ENCODE measurements at places on chromosomes 12 and 14.

DNA sequence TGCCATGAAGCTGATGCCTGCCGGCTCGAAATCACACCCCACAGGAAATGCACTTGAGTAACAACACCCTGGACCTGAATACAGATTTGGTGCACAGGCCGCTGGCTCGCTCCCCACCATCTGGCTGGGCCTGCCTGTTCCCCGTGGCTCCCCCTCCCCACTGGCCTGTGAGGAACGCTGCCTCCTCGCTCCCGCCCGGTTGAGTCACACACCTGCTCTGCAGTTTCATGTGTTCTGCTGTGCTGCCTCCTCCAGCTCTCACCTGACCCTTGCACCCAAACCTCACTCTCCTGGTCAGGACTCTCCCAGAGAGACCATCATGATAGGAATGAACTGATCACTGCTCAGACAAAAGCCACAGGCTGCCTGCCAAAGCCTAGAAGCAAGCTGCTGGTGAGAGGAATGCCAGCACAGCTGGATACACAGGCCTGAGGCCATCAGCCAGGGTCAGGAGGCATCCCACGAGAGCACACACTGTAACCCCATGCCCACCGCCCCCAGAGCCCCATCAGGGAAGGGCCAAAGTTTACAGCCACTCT, 3.8 kb upstream of the SIVA1 start:
- peak; percentile 89 for DNase-seq

DNA sequence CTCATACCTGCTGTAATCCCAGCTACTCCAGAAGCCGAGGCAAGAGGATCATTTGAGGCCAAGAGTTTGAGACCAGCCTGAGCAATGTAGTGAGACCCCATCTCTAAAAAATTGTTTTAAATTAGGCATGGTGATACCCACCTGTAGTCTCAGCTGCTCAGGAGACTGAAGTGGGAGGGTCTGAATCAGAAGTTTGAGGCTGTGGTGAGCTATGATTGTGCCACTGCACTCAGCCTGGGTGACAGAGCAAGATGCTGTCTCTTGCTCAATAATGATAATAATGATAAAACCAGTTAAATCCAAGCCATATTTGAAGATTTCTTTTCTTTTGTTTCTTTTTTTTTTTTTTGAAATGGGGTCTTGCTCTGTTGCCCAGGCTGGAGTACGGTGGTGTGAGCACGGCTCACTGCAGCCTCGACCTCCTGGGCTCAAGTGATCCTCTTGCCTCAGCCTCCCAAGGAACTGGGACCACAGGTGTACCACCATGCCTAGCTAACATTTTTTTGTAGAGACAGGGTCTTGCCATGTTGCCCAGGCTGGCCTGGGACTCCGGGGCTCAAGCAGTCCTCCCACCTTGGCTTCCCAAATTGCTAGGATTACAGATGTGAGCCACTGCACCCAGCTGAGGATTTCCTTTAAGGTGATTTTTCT, 12.8 kb downstream of the PSMA6 start:
- DNase-seq, result no peak

- DNase-seq, result no peak
Observed at GRCh38 chr14:34179727-34180126, 228.9 kb upstream of the EGLN3 start.

DNA sequence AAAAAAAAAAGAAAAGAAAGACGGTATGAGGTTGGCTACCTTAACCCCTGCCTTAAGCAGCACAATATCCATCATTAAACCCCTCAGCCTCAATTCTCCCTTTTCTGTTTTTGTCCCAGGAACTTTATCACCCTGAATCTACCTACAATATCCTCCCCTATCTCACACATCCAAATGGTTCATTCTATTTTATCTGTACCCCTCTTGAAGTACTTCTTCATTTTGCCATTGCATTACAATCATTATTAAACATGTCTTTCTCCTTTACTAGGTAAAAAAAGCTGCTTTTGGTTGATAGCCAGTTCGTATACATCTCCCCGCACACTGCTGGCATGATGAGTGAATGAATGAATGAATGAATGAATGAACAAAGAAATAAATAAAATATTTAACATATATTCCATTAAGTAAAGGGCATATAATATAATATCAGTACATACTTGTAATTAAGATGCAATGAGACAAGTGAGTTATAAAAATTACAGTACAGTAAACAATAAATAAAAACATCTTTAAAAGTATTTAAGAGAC, 364 bp upstream of the GPR65 start:
- no peak for DNase-seq

DNA sequence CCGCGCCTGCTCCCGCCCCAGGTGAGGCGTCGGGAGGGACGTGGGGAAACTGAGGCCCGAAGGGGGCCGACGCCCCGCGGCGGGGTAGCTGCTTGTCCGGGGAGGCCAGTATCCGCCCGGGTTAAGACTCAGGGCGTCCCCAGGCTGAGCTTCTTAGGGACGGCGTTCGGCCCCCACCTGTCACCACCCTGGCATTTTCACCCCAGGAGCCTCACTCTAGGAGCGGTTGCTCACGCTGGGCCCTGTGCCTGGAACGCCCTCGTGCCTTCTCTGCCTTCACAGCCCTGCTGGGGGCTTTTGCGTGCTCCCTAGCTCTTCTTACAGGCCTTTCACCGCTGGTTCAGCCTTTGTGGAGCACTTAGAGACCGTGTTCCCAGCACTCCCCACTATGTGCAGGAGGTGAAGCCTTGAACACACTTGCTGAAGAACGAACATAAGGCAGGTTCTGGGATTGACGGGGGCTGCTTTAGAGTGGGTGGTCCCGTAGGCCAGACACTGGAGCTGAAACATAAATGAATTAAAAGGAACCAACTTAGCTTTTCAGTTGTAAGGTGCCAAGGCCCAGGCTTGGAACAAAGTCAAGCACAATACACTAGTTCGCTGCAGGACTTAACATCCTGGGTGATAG, 601 bp downstream of the ZNF839 start:
- DNase-seq, result peak; percentile 47

DNA sequence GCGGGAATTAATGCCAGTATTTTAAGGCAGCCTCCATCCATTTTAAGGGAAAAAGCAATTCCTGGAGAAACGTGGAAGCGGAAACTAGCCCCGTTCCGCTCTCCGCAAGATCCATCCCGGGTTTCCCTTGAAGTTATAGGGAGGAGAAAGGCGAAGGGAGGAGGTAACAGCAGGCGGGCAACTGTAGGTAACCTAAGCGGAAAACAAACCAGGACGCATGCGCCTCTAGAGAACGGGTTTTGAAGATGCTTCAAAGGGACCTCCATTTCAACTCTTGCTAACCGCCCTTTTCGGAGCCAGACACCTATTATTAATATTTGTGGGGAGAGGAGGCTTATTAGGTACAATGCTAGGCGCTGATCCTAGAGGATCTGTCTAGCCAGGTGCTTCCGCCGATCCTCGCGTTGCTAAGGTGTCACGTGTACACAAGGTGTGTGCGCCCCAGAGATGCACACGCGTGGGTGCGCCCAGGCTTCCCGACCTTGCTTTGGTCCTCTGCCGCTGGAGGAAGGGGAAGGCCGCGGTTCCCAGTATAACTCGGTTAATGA, 6.2 kb downstream of the TBX5 start:
- DNase-seq, result no peak

DNA sequence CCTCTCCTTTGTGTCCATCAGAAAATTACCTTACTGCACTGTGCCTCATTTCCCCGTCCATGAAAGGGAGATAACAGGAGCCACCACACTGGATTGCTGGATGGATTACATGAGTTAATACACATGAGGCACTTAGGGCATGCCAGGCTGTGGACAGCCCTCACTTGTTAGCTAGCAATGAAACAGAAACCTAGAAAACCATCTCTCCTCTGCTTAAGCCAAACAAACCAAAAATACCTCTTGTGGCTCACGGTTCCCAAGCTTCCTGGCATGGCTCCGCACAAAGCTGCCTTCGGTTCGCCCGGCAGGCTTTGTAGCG, 660 bp upstream of the HCFC2 start:
- DNase-seq, result peak; percentile 32

DNA sequence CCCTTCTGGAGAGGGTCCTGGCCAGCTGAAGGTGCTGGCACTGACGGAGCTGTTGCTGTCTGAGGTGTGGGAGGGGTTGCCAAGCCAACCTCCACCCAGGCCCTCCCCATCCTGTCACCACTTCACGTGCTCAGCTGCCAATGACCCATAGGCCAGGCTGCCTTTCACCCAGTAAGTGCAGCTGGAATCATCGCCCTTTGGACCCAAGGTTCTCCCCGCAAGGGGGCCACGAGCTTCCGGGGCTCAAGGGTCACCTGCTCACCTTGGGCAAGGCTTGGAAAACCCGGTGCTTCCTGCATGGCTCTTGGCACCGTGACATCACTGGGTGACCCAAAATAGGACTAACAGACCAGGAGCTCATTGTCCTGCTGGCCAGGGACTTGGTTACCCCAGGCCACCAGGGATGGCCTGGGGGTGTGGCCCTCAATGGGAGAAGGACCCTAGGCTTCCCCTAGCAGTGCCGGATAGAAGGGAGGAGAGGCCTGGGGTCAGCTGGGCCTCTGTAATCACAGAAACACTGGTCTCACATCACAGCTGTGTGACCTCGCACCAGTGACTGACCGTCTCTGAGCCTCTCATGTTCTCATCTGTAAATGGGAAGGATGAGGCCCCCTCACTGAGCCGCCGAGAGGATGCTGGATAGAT, 51.3 kb downstream of the CCDC85C start:
- DNase-seq, result no peak
